ENCODE measurements at places on chromosomes 1 and 21.
A peak's percentile ranks its signal among the peaks of the same experiment; 100 is the strongest.

- no peak for DNase-seq
Measured at GRCh38 chr1:168303716-168304540, 23.3 kb downstream of the TBX19 start.

DNA sequence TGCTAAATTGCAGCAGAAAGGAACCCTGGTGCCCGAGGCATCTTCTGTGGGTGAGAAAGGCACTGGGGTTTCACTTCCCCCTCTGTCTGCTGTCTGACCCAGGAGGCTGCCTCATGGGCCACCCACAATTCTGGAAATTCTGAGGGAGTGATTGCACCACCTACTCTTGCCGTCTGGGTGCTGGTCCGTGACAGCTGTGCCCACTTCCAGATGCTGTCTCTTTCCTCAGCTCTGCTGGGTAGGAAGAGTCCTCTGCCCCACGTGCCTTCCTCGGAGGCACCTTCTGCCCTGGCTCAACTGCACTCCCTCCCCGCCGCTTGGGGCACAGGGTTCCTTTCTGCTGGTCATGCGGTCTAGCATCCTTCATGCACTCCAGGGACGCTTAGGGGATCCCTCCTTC, 96.3 kb downstream of the ARHGEF10L start:
- DNase-seq: peak; percentile 27

- DNase-seq: no peak
Measured at GRCh38 chr21:36910581-36911307, 55.7 kb downstream of the HLCS start.

- DNase-seq: no peak
Measured at GRCh38 chr1:6509919-6510291, 18.4 kb upstream of the PLEKHG5 start.

GRCh38 chr1:201655243-201655642, 116.3 kb downstream of the NAV1 start:
- no peak for DNase-seq

DNA sequence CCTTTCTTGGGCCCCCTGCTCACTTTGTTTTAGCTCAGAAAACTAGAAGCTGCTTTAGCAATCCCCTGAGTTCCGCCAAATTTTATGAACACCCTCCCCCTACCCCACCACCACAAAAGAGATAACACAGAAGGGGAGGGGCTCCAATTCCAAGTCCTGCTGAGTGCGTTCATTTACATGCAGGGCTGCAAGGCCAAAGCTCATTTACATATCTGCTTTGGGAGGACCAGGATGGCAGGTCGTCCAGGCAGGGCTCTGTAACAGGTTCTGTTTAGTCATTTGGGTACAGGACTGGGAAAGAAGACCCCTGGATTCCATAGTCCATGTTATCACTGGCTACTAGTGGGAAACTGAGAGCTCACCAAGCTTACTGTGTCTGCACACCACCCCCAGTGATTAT, 35.9 kb upstream of the KIF21B start:
- no peak for DNase-seq

DNA sequence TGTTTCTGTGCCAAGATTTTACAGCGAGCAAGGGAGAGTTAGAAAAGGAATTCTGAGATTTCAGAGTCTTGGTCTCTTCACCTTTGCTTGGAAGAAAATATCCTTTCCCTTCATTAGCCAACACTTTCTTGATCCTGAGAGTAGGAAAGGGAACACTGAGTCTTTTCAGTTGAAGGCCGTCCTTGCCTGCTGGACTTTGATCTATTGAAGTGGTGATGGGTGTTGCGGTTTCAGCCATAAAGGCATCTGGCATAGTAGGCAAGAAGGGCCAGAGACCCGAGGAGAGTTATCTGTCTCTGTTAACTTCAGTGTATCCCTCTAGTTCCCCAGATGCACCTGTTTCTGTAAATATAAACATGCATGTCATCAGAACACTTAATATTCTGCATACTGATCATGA, 9.7 kb downstream of the SELE start:
- no peak for DNase-seq

DNA sequence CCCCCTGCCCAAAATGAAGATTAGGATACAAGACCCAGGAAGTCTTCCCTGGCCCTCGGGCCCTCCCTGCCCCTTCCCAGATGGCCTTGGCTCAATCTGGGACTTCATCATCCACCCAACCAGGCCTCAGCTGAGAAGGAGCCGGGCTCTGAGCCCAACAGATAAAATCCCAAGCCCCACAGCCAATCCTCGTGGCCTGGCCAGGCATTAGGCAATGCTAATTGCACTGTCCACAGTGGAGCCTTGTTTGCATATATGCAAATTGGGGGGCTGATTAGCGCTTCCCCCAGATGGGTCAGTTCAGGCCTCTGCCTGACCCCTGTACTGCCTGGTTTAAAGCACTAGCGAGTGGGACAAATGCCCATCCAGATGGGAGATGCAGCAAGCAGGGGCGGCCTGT, 34.9 kb downstream of the IGSF21 start:
- DNase-seq: no peak

GRCh38 chr1:235298758-235299157, 29.2 kb downstream of the ARID4B start:
- no peak for DNase-seq
